ENCODE measurements at places on chromosomes 5 and 9.

DNA sequence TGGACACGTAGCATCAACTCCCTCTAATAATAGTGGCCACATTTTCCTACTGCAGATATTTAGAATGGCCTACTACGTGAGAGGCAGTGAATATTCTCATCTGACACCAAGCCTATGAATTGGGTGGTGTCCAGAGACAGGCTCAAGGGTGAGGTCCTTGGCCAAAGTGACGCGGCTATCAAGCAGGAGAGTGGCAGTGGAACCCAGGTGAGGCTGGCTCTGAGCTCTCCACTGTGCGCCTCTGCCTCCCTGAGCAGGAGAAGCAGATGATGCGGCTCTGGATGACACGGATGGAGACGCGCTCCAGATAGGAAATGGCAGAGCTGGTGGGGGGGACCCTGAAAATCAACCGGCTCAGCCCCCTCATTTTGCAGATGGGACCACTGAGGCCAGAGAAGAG lies 69.7 kb downstream of the CFAP77 start:
- no peak for DNase-seq

- no peak for DNase-seq
Measured at GRCh38 chr5:150256410-150257064, 33.0 kb downstream of the CAMK2A start.

DNA sequence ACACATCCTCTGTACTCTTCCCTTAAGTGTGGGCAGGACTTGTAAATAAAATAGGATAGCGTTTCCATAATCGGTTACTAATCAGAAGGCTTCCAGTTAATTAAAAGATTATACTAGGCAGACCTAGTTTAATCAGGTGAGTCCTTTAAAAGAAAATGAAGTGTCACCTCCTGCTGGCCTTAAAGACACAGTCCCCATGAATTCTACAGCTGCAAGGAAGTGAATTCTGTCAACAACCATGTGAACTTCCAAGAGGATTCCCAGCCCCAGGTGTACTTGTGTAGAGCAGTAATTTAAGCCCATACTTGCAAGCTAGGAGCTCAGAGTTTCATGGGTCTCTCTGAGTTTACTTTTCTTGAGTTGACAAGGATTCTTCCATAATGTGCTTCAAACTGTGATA lies 918.3 kb downstream of the DTWD2 start:
- DNase-seq = no peak

- no peak for DNase-seq
Measured at GRCh38 chr9:17876687-17877086, 297.8 kb downstream of the SH3GL2 start.

GRCh38 chr9:134419000-134419683 lies 92.9 kb downstream of the RXRA start:
- DNase-seq = no peak

GRCh38 chr5:102270036-102270435 lies 26.0 kb downstream of the SLCO4C1 start:
- DNase-seq = no peak

DNA sequence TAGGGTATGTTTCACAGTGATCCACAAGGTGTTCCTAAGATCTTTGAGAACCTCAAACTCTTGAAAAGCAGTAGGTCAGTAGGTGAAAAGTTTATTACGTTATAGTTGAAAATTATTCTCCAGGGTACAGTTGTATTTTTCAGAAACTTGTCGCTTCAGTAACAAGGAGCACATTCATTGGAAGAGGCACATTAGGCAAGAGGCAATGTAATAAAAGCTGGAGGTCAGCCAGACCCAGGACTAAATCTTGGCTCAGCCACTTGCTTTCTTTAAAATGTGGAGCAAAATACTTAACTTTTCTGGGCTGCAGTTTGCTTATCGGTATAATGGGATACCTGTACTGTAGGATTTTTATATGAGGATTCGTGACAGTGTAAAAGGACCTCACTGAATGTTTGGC lies 45.6 kb downstream of the TLE4 start:
- peak; percentile 38 for DNase-seq

GRCh38 chr9:9623506-9623905 lies 989.3 kb downstream of the PTPRD start:
- no peak for DNase-seq

- DNase-seq = no peak
Measured at GRCh38 chr5:58453306-58453705, 6.6 kb downstream of the PLK2 start.

DNA sequence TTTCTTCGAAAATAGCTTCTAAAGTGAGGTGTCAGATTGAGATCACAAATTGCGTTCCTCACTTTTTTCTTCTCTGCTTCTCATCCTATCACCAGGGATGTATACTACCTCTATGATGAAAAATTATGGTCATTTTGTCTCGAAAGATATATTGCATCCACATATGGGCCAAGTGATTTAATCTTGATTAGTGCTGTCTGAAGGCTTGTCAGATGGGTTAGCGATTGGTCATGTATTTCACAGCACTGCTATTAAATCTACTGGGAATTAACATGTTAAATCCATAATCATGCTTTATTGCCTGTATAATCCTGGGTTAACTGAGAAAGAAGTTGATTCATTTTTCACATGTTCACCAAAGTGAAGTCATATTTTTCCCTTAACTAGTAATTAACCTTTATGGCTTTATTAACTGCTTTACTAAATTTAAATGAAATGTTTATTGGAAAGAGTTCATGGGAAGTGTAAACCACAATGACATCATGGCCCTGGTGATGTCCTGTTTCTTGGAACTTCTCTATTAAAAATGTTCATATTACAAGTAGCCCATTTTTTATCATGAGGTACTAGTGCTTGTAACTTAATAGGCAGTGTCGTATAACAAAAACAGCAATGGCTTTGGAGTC lies 193.3 kb downstream of the SMC2 start:
- DNase-seq = no peak

All from colonic mucosa (tissue), 4 donors.